ENCODE measurements at places on chromosomes 2 and 18. TPM values are rescaled to one million over a fixed set of nuclear protein-coding genes. Genes with fewer than 3 reads are reported as not detected.

The FAM237A gene
- total RNA-seq = not detected

The CNGA3 gene
- total RNA-seq = not detected

The GREB1L gene
- total RNA-seq = 21.6 TPM

The IL36RN gene
- total RNA-seq = not detected

GRCh38 chr18:59952283-59953007 lies 52.6 kb downstream of the PMAIP1 start:
- no peaks in the 10 kb centered on the region for H3K27me3 ChIP-seq
- DNase-seq = no peak
- H3K36me3 ChIP-seq = no peaks in the 10 kb centered on the region
- H3K27ac ChIP-seq = no peak overlapping the region

DNA sequence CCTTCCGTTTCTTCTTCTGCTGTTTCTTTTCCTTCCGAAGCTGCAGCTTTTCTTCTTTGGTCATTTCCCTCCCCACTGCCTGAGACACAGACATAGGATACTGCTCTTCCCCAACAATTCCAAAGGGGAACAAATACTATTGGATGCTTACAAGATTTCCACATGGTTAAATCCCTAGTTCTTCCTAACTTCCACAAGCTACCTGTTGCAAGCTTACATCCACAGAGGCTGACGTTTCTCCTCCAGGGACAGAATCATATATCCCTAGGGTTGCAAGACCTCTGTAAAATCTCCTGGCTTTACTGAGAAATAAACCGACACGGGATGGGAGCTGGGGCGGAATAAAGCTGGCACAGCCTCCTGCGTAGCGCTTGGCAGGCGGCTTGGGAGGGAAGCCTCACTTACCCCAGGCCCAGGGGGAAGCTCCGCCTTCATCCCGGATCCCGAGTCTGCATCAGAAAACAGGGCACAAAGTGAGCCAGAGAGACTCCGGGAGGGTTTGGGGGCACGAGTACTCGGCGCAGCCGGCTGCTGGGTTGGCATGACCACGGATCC lies 590 bp downstream of the EIF2B4 start:
- H3K36me3 ChIP-seq = peaks cover 20% of the 10 kb centered on the region
- peak overlapping the region; percentile 71 for H3K4me3 ChIP-seq
- no peak for DNase-seq
- peaks cover 19% of the 10 kb centered on the region for H3K4me1 ChIP-seq

- no peaks in the 10 kb centered on the region for H3K27me3 ChIP-seq
- no peak overlapping the region for H3K27ac ChIP-seq
- DNase-seq = no peak
These were observed 13.2 kb upstream of the MYO1B start for GRCh38 chr2:191231995-191232394.

The IL36B gene
- not detected for total RNA-seq

GRCh38 chr18:71443706-71444480 lies 1100.2 kb downstream of the CBLN2 start:
- H3K4me3 ChIP-seq = no peak overlapping the region
- DNase-seq = no peak
- H3K36me3 ChIP-seq = no peaks in the 10 kb centered on the region
- H3K27me3 ChIP-seq = no peaks in the 10 kb centered on the region

The ASB18 gene
- not detected for total RNA-seq

GRCh38 chr2:233179848-233180366 lies 71.6 kb upstream of the ATG16L1 start:
- H3K27me3 ChIP-seq = no peaks in the 10 kb centered on the region
- DNase-seq = no peak
- no peak overlapping the region for H3K27ac ChIP-seq
- H3K4me1 ChIP-seq = no peaks in the 10 kb centered on the region
- no peaks in the 10 kb centered on the region for H3K36me3 ChIP-seq

- peak; percentile 15 for DNase-seq
- H3K4me3 ChIP-seq = no peak overlapping the region
- no peaks in the 10 kb centered on the region for H3K4me1 ChIP-seq
- H3K27ac ChIP-seq = no peak overlapping the region
These were observed 410.1 kb upstream of the TCF4 start for GRCh38 chr18:55998071-55998522.

- H3K36me3 ChIP-seq = peaks cover 7% of the 10 kb centered on the region
- no peaks in the 10 kb centered on the region for H3K27me3 ChIP-seq
- H3K4me1 ChIP-seq = peaks cover 19% of the 10 kb centered on the region
- H3K27ac ChIP-seq = peak overlapping the region; percentile 99
These were observed 7.4 kb downstream of the CTDSP1 start for GRCh38 chr2:218406949-218407618.

DNA sequence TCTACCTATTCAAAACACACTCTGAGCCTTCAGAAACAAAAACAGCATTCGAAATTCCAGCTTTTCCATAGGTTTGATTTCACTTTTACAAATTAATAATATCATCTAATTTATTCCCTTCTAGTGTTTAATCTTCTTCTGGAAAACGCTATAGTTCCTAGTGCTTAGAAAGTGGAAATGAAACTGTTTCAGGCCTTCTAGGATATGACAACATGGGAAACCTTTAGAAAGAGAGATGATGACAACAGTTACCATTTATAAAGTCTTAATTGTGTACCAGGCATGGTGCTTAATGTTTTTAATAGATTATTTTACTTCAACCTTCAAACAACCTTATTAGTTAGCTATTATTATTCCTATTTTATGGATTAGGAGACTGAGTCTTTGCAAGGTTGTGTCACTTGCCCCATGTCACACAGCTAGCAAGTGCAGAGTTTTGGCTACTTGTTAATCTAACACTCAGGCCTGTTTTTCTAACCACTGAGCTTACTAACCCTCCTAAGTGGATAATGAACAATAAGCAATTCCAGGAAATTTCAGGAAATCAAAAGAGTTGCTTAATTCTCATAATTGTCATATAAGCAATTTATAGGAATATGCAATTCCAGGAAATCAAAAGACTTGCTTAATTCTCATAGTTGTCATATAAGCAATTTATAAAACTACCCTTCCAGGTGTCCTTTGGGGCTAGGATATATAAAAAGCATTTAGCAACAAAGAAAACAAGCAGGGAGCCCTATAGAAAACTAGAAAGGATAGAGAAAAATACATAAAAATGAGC lies 206.0 kb downstream of the ZNF521 start:
- no peaks in the 10 kb centered on the region for H3K36me3 ChIP-seq
- no peaks in the 10 kb centered on the region for H3K27me3 ChIP-seq

The CXCR1 gene
- 0.28 TPM for total RNA-seq

GRCh38 chr18:48896875-48897511 lies 53.8 kb downstream of the SMAD7 start:
- no peaks in the 10 kb centered on the region for H3K27me3 ChIP-seq
- H3K4me1 ChIP-seq = peaks cover 17% of the 10 kb centered on the region
- H3K36me3 ChIP-seq = no peaks in the 10 kb centered on the region
- no peak overlapping the region for H3K4me3 ChIP-seq
- no peak for DNase-seq

The SPATA3 gene
- 1.8 TPM for total RNA-seq

DNA sequence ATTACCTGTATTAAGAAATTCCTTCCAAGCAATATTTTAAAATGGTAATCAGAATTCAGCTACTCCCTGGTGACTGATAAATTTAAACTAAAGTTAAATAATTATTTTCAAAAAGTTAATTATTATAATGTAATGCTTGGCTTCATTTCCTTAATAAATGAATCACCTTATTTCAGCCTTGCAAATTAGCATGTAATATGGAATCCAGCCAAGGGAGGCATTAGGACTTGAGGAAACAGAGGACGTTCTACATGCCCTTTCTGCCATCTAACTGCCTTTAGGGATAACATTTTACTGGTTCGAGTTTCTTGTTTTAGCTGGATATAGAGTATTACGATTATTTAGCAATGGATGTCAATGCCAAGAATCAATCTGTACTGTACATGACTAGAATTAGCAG lies 636.3 kb downstream of the TSN start:
- no peaks in the 10 kb centered on the region for H3K36me3 ChIP-seq
- H3K27ac ChIP-seq = no peak overlapping the region
- no peaks in the 10 kb centered on the region for H3K27me3 ChIP-seq
- no peak for DNase-seq
- no peaks in the 10 kb centered on the region for H3K4me1 ChIP-seq

The ABCA12 gene
- 1.1 TPM for total RNA-seq

- H3K4me3 ChIP-seq = no peak overlapping the region
- H3K4me1 ChIP-seq = no peaks in the 10 kb centered on the region
- H3K27me3 ChIP-seq = no peaks in the 10 kb centered on the region
- no peak overlapping the region for H3K27ac ChIP-seq
These were observed 86.5 kb upstream of the DTNA start for GRCh38 chr18:34623557-34623956.

The DNAH7 gene
- total RNA-seq = 10.1 TPM

DNA sequence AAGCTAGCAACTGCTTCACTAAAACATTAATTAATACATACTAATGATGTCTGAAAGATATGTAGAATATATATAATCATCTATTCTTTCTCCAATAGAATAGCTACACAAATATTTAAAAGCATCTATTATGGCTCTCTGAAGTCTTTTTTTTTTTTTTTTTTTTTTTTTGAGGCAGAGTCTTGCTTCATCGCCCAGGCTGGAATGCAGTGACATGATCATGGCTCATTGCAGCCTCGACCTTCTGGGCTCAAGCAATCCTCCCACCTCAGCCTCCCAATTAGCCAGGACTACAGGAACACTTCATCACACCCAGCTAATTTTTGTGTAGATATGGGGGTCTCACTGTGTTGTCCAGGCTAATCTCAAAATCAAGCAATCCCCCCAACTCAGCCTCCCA lies 120.4 kb upstream of the KYNU start:
- no peak for DNase-seq
- no peaks in the 10 kb centered on the region for H3K4me1 ChIP-seq
- no peak overlapping the region for H3K4me3 ChIP-seq
- H3K27me3 ChIP-seq = no peaks in the 10 kb centered on the region
- H3K36me3 ChIP-seq = no peaks in the 10 kb centered on the region

GRCh38 chr2:238415036-238415764 lies 11.5 kb upstream of the ASB1 start:
- no peaks in the 10 kb centered on the region for H3K36me3 ChIP-seq
- no peaks in the 10 kb centered on the region for H3K27me3 ChIP-seq
- H3K27ac ChIP-seq = no peak overlapping the region
- no peak for DNase-seq

The TSPYL6 gene
- total RNA-seq = not detected

DNA sequence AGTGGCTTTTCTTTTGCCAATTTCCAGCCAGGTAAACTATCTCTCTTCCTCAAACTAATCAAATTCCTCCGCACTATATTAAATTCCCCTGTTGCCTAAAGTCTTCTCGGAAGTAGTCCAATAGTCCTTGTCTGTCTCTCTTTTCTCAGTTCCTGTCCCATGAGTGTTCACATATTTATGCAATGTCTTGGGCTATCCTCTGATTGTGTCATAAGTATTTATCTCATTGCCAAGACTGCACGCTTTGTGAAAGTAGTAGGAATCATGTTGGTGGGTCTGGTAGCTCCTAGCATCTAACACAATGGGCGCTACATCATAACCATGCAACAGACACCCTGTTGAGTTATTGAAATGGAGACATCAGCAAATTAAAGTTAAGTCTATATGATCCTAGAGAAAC lies 59.9 kb upstream of the POU3F3 start:
- no peak overlapping the region for H3K27ac ChIP-seq
- H3K27me3 ChIP-seq = no peaks in the 10 kb centered on the region
- no peak for DNase-seq
- no peaks in the 10 kb centered on the region for H3K36me3 ChIP-seq

DNA sequence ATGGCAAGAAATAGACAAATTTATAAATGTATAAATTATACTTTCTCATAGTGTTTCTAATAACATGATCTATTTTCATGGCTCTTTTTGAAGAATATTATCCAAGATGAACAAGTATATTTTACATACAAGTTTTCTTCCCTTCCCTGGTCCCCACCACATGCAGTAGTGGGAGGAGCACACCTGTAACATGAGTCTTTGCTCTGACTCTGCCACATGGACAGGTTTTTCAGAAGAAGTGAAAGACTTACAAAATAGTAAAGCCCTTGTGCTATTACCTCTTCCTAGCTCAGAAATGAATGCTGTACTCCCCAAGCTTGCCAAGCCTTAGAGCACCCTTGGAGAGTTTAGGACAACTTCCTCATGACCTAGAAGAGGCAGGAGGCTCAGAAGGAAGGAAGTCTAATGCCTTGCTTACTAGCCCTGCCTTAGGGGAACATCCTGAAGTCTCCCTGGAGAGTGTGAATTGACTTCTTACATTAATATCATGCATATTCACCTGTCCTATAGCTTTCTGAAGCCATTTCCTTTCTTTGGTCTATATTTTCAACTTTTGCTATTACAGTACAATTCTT lies 18.4 kb downstream of the MXD1 start:
- no peak for DNase-seq
- H3K27ac ChIP-seq = no peak overlapping the region
- H3K36me3 ChIP-seq = peaks cover 3% of the 10 kb centered on the region
- H3K4me3 ChIP-seq = no peak overlapping the region
- no peaks in the 10 kb centered on the region for H3K4me1 ChIP-seq

DNA sequence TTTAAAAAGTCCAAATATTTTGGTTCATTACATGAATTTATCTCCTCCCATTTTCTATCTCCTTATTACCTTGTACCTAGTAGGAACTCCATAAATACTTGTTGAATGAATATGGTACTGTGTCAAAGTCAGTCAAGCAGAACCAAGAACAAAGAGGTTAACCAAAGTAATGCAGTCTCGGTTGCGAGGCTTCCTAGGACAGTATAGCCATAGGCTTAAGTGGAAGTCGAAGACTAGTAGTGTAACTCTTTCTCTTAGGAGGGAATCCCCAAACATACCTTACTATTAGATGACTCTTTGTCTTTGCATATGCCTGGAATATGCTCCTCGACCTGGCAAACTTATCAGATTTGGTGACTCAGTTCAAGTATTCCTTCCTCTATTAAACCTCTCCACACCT lies 4.8 kb downstream of the LIPT1 start:
- no peak for DNase-seq
- peaks cover 8% of the 10 kb centered on the region for H3K4me1 ChIP-seq
- H3K4me3 ChIP-seq = no peak overlapping the region
- H3K36me3 ChIP-seq = peaks cover 7% of the 10 kb centered on the region

The DNAH6 gene
- 1.1 TPM for total RNA-seq

GRCh38 chr2:48397846-48398245 lies 132.1 kb upstream of the STON1 start:
- H3K4me1 ChIP-seq = no peaks in the 10 kb centered on the region
- H3K27ac ChIP-seq = no peak overlapping the region
- no peak for DNase-seq

The ZNF521 gene
- 12.7 TPM for total RNA-seq

The BCL11A gene
- 22.2 TPM for total RNA-seq

DNA sequence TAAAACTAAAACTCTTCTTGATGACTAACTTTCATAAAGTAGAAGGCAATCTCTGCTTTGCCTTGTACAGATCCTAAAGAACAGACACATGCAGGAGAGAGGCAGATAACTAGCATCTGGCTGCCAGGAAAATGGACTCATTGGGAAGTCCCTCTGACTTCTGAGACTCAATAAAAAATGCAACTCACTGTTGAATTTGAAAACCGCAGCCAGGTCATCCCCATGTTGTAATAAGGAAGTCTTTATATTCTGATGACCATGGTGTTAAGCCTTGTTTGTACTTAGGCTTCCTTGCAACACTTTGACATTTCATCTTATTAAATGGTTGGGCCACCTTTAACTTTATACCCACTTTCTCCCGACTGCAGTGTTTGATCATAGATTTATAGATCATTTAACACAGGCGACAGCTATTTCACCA lies 375.1 kb upstream of the KCNH7 start:
- H3K27ac ChIP-seq = no peak overlapping the region
- no peaks in the 10 kb centered on the region for H3K36me3 ChIP-seq
- H3K4me1 ChIP-seq = no peaks in the 10 kb centered on the region
- no peak for DNase-seq
- H3K4me3 ChIP-seq = no peak overlapping the region
- no peaks in the 10 kb centered on the region for H3K27me3 ChIP-seq

Data from prostate gland (tissue), 2 donors.